Thoracic aorta (tissue), 2 donors: ENCODE measurements at places on chromosomes 2 and 18.
A peak's percentile ranks its signal among the peaks of the same experiment; 100 is the strongest.

DNA sequence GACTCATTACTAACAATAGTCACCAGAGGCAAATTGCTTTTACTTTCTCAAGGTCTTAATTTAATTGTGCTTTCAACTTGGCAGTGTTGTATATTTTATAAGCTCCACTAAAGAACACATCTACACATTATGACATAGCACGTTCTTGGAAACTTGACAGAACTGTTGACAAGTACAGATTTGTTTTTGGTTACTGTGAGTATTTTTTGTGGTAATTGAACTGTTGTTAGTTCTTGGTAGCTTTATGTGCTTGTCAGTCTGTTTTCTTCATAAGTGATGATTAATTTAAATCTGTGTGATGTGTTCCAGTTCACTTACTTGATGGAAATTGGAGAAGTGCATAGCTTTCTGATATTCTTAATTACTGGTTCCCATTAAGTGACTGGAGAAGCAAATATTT is 63.9 kb downstream of the COMMD1 start:
- no peak for DNase-seq

DNA sequence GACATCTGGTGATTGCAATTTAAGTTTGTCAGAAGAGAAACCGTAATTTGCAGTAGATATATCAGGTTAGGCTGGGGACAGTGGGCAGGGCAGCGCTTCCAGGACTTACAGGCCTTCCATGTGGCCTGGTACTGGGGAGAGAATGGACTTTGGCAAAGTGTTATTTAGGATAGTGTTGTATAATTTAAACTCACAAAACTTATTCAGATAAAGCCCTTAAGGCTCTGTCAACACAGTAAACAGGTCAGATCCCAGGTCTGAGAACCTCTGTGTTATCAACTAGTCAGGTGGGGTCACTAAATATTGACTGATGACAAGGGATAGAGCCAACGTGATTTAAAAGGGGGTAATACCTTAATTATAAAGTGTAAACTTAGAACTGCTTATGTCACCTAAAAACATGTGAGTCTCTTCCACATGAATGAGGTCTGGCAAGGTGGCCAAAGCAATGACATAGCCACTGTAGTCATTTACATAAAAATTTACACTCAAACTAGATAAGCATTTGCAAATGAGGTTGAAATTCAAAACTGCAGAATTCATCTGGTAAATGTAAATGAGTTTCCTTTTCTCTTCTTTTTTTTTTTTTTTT is 80.2 kb upstream of the DNMT3A start:
- no peak for DNase-seq

GRCh38 chr2:24363301-24363700 is 3.0 kb upstream of the ITSN2 start:
- no peak for DNase-seq

GRCh38 chr2:59875836-59876235 is 677.6 kb downstream of the BCL11A start:
- no peak for DNase-seq

GRCh38 chr18:21826641-21827302 is 86.2 kb downstream of the MIB1 start:
- no peak for DNase-seq

GRCh38 chr2:37493425-37493824 is 149.0 kb downstream of the QPCT start:
- no peak for DNase-seq

DNA sequence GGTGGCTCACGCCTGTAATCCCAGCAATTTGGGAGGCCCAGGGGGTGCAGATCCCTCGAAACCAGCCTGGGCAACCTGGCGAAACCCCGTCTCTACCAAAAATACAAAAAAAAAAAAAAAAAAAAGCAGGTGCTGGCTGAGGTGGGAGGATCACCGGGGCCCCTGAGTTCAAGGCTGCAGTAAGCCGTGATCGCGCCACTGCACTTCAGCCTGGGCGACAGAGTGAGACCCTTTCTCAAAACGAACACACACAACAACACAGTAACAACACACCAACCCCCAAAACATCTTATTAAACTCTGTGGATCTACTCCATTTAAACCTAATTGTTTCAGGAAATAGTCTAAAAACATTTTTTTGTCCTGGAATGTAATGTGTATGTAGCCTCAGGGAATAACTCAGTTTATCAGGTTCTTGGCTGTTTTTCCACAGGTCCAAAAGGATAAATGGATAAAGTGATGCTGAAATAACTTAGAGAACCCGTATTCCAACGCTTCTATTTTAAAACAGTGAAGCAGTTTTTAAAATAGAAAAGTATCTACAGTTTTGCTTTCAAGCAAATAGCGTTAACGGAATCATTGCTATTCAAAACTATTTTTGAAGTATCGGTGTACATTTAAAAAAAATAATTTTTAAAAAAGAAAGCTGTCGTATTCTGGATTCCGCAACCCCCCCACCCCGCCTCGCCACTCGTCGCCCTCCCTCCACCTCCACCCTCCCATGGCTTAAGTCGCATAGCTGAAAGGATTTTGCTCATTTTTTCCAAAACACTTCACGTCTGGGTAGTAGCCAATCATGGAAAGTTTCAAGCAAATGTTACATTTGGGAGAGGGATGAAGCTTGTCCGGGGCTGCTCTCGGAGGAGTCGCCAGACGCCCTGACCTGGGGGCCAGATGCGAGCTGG is 895 bp upstream of the GLS start:
- peak; percentile 6 for DNase-seq

GRCh38 chr2:45984896-45985473 is 312.2 kb upstream of the EPAS1 start:
- no peak for DNase-seq

- DNase-seq, result no peak
Measured at GRCh38 chr2:187505065-187505672, 49.1 kb downstream of the TFPI start.

GRCh38 chr2:186503827-186504606 is 18.0 kb downstream of the ZC3H15 start:
- no peak for DNase-seq

DNA sequence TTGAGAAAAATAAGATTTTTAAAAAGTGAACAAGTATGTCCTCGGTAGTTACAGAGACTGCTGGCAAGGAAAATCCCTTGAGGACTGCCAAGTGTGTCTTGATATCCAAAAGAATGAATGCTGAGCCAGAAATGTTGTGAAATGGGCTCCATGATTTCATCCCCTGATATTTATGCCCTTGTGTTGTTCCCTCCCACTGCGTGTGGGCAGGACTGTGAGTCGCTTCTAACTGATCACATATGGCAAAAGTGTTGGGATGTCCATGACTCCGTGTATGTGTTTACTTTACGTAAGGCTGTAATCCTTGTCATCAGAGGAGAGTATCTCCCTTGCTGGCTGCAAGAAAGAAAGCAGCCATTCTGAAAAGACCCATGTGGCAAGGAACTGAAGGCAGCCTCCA is 285.1 kb downstream of the SS18 start:
- DNase-seq, result no peak

GRCh38 chr2:23385748-23386338 is 864 bp downstream of the KLHL29 start:
- no peak for DNase-seq

- DNase-seq, result no peak
Measured at GRCh38 chr2:78077633-78078032, 555.5 kb upstream of the LRRTM4 start.

DNA sequence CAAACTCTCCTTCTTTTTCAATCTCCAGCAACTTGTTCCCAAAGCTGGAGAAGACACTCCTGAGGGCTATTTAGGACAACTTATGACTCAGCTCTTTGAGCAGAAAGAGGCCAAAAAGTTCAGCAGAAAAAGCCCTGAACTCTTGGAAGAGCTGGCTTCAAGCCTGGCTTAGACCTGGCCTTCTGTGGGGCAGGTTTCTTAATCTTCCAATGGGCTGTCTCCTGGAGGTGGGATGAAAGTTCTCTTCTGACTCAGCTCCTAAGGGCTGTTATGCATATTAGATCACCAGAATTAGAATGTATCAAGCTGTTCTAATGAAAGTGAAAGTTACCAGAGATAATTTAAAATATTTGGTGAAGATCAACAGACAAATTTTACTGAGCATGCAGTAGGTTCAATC is 129.4 kb downstream of the RAD51AP2 start:
- no peak for DNase-seq

GRCh38 chr18:74184875-74185274 is 36.6 kb downstream of the TIMM21 start:
- no peak for DNase-seq

DNA sequence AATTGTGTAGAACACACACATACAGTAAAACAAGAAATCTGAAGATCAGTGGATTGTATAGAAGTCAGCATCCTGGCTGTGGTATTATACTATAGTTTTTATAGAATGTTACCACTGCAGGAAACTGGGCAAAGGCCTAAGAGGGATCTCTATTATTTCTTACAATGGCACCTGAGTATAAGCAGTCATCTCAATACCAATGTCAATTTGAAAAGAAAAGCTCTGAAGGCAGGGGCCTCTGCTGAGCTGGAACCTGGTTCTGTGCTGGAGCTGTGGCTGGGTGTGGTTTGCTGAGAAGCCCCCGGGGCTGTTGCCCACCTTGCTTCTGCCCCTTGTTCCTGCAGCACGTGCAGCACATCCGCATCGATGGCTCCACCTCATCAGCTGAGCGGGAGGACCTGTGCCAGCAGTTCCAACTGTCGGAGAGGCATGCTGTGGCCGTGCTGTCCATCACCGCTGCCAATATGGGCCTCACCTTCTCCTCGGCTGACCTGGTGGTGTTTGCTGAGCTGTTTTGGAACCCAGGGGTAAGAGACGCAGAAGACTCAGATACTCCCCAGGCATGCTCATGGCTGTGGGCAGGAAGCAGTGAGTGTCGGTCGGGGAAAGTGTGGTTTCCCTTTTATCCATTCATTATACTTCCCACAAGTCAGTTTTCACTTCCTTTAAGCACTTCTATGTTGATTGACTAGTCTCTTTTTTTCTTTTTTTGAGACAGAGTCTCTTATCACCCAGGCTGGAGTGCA is 23.5 kb upstream of the RPL37A start:
- no peak for DNase-seq

DNA sequence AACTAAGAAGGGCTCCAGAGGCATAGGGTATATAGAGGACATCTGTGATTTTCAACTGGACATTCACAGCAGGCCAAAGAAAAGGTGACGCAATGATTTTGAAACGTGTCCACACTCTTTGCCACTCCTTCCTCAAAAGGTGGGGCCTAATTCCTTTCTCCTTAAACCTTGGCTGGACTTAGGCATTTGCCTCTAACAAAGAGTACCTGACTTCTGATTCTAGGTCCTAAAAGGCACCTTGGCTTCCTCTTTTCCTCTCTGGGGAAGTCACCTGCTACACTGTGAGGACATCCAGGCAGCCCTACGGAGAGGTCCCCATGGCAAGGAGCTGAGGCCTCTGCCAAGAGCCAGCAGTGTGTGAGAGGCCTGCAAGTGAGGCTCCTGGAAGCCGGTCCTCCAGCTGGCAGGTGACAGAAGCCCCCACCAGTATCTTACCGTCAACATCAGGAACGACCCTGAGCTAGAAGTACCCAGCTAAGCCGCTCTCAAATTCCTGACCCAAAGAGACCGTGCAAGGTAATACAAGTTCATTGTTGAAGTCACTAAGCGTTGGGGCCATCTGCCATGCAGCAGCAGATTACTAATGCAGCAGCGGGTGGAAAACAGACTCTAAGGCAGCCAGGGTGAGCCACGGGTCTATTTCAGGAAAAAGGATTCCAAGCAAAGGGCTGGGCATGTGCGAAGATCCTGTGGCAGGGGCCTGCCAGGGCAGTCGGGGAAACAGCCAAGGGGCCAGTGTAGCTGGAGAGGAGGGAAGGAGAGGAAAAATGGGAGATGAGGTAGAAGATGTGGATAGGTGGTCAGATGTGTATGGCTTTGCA is 7.4 kb upstream of the HES6 start:
- no peak for DNase-seq

GRCh38 chr2:240280621-240281020 is 140.2 kb upstream of the OTOS start:
- no peak for DNase-seq

- peak; percentile 25 for DNase-seq
Measured at GRCh38 chr2:10404324-10405143, 43.6 kb downstream of the ODC1 start.

DNA sequence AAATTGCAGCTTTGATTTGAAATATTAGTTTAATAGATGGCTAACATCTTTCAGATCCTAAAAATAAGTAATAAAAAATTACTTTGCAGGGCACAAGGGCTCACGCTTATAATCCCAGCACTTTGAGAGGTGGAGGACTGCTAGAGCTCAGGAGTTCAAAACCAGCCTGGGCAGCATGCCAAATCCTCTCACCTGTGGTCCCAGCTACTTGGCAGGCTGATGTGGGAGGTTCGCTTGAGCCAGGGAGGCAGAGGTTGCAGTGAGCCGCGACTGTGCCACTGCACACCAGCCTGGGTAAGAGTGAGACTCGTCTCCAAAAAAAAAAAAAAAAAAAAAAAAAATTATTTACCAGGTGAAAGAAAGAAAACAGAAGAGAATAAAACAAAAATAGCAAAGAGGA is 449.8 kb downstream of the NRXN1 start:
- DNase-seq, result no peak
